ENCODE measurements at places on chromosomes 2 and 18. TPM values are rescaled to one million over a fixed set of nuclear protein-coding genes. Genes with fewer than 3 reads are reported as not detected.

GRCh38 chr18:60466677-60467076, 94.1 kb upstream of the MC4R start:
- no peak for DNase-seq

DNA sequence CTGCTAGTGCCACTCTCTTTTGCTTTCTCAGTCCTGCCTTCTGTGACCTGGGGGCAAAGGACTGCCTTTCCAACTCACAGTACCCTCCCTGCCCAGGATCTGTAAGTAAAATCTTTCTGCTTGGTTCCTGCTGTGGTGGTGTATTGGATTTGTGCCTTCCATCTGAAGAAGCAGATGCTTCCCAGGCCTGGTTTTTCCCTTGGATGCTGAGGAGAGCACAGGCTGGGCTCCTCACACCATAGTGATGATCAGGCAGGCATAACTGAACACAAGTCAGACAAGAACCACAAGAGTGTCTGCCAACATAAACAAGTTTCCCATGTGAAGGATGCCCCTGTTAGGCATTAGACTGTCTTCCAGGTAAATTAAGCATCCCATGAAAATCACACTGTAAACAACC, 121.3 kb upstream of the NRXN1 start:
- DNase-seq, result no peak

- no peak for DNase-seq
Measured at GRCh38 chr2:214674278-214674677, 135.2 kb downstream of the BARD1 start.

- no peak for DNase-seq
Measured at GRCh38 chr18:72155327-72155726, 388.8 kb downstream of the CBLN2 start.

DNA sequence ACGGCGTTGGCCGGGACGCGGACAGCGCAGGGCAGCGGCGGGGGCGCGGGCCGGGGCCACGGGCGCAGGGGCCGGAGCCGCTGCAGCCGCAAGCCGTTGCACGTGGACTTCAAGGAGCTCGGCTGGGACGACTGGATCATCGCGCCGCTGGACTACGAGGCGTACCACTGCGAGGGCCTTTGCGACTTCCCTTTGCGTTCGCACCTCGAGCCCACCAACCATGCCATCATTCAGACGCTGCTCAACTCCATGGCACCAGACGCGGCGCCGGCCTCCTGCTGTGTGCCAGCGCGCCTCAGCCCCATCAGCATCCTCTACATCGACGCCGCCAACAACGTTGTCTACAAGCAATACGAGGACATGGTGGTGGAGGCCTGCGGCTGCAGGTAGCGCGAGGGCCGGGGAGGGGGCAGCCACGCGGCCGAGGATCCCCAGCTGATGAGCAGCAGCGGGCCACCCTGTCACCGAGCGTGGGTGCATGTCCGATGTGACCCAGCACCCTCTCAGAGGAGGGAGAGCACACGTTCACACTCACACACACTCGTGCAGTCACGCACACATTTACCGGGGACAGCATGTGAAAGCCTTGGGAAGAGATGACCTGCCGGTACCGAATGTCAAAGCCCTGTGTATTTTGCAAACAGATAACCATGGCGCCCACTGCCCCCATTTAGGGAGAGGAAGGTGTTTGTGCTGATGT, 4.2 kb downstream of the GDF7 start:
- no peak for DNase-seq

- DNase-seq, result no peak
Measured at GRCh38 chr2:230000118-230000841, 68.4 kb downstream of the SLC16A14 start.

GRCh38 chr2:113879457-113879856, 10.4 kb upstream of the ACTR3 start:
- DNase-seq, result no peak

GRCh38 chr18:21053127-21053526, 58.5 kb downstream of the ROCK1 start:
- no peak for DNase-seq

GRCh38 chr2:74345272-74345943, 2.2 kb upstream of the SLC4A5 start:
- no peak for DNase-seq

HS1BP3 gene
- total RNA-seq, result 7.7 TPM

KCNK3 gene
- total RNA-seq, result not detected

Measured in liver (tissue), 10 donors.